ENCODE measurements at places on chromosomes 1 and 21.
A peak's percentile ranks its signal among the peaks of the same experiment; 100 is the strongest.

DNA sequence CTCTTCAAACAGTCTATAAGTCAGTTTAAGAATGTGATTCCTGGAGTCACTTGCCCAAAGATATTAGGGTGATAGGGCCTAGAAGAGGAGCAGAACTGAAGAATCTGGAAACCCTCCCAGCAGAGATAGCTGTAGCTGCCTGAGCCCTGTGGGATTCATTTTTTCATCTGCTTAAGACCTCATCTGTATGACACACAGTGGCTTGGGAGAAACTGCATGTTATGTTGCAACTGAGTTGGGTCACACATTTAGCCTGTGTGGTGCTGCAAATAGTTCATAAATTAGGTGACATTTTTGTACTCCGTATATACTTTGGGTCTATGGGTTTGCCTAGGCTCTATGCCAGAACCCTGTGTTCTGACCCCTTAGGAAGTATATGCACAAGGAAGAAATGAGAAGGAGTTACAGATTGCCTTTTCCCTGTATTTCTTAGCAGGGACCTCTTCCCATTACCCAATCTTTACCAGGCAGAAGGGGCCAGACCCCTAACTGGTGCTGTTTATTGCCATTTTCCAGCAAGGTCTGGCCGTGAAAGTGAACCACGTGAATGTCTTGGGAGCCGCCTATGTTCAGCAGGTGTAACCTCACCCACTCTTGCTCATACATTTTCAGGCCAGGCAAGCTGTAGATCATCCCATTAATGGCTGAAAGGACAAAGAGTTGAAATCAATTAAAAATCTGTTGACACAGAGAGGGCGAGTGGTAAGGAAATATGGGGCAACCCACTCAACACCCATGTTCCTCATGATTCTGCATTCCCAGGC, 41.9 kb upstream of the SLC19A2 start:
- no peak overlapping the region for H3K27ac ChIP-seq
- no peaks in the 10 kb centered on the region for H3K36me3 ChIP-seq
- H3K4me1 ChIP-seq = peaks cover 17% of the 10 kb centered on the region
- H3K4me3 ChIP-seq = no peak overlapping the region

GRCh38 chr21:31354604-31355443, 10.8 kb upstream of the TIAM1 start:
- no peaks in the 10 kb centered on the region for H3K4me1 ChIP-seq
- H3K27me3 ChIP-seq = no peaks in the 10 kb centered on the region
- no peak overlapping the region for H3K27ac ChIP-seq
- no peak overlapping the region for H3K4me3 ChIP-seq

GRCh38 chr1:114149211-114149610, 4.5 kb downstream of the SYT6 start:
- H3K36me3 ChIP-seq = no peaks in the 10 kb centered on the region
- peaks cover 26% of the 10 kb centered on the region for H3K27me3 ChIP-seq
- H3K27ac ChIP-seq = no peak overlapping the region
- DNase-seq = no peak
- H3K4me1 ChIP-seq = peaks cover 20% of the 10 kb centered on the region

DNA sequence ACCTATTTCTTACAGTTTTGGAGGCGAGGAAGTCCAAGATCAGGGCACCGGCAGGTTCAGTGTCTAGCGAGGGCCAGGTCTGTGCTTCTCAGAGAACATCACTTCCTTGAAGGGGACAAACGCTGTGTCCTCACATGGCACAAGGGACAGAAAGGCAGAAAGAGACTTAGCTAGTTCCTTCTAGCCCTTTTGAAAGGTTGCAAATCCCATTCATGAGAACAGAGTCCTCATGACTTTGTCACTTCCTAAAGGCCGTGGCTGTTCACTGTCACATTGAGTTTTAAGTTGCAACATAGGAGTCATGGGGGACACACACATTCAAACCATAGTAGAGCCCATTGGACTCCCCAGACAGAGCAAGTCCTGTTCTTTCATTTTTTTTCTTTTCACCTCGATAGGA, 27.4 kb downstream of the PER3 start:
- no peak for DNase-seq
- peaks cover 4% of the 10 kb centered on the region for H3K36me3 ChIP-seq
- H3K27ac ChIP-seq = no peak overlapping the region

- H3K27me3 ChIP-seq = peaks cover 23% of the 10 kb centered on the region
- H3K27ac ChIP-seq = no peak overlapping the region
- DNase-seq = no peak
- no peak overlapping the region for H3K4me3 ChIP-seq
- H3K36me3 ChIP-seq = no peaks in the 10 kb centered on the region
These were observed 3.2 kb upstream of the TTLL10 start for GRCh38 chr1:1170215-1171091.

- no peaks in the 10 kb centered on the region for H3K4me1 ChIP-seq
- peak; percentile 13 for DNase-seq
- H3K36me3 ChIP-seq = no peaks in the 10 kb centered on the region
- no peak overlapping the region for H3K27ac ChIP-seq
These were observed 213.5 kb upstream of the PTGFR start for GRCh38 chr1:78277253-78277652.

DNA sequence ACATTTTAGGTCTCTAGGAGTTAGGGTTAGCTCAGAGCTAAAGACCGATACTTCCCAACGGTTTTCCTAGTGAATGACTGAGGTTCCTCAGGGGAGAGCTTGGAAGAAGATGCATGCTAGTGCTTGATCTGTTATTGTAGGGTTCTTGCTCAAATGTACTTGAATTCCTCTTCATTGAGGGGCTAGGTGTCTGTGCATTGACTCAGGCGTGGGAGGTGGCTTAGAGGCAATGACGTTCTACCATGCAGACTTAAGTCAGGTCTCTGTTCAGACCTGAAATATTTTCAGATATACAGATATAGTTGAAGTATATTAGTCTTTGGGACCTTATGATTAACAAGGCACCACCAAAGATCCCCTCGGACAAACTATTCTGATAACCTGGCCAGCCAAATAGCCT, 23.5 kb downstream of the S100A10 start:
- no peak overlapping the region for H3K27ac ChIP-seq
- no peak for DNase-seq
- no peaks in the 10 kb centered on the region for H3K36me3 ChIP-seq
- H3K27me3 ChIP-seq = no peaks in the 10 kb centered on the region

GRCh38 chr1:11188858-11189451, at the start of gene ANGPTL7:
Gene ANGPTL7, plus strand, starts transcription at chr1:11189355. Its CDS starts 225 bp downstream, at chr1:11189580.
- no peak for DNase-seq
- H3K36me3 ChIP-seq = peaks cover 9% of the 10 kb centered on the region

DNA sequence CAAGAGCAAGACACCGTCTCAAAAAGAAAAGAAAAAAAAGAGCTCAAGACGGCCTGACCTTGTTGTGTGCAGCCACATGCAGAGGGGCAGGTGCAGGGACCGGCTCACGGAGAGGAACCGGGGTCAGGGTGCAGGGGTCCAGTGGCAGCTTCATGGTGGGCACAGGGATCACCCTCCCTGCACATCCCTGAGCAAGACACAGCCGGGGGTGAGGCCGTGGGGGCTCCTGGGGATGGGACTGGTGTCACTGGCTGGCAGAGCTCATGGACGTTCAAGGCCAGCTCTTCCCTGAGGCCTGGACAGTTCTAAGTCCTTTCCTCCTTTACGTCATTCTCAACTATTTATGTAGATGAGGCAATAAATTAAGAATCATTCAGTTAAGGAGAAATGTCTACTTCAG, 6.6 kb upstream of the TMEM240 start:
- H3K4me3 ChIP-seq = no peak overlapping the region
- peaks cover 6% of the 10 kb centered on the region for H3K36me3 ChIP-seq
- no peak for DNase-seq
- no peak overlapping the region for H3K27ac ChIP-seq
- no peaks in the 10 kb centered on the region for H3K4me1 ChIP-seq

DNA sequence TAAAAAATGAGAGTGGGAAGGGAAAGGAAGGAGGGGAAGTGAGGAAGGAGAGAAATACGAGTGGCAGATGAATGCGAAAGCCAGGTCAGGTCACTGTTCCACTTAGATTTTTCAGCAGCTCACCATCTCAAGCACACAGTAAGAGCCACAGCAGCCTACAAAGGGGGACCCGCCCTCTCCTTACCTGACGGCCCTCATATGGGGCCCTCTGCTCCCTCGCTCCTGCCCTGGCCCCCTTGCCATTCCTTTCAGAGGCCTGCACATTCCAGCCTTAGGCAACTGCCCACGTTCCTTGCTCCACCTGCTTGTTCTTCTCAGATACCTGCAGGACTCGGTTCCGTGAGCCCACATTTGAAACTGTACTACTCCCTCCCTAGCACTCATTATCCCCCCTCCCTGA, 22.0 kb downstream of the VPS26C start:
- no peak overlapping the region for H3K4me3 ChIP-seq
- no peaks in the 10 kb centered on the region for H3K27me3 ChIP-seq
- H3K36me3 ChIP-seq = peaks cover 13% of the 10 kb centered on the region
- H3K4me1 ChIP-seq = peaks cover 22% of the 10 kb centered on the region
- no peak overlapping the region for H3K27ac ChIP-seq

GRCh38 chr1:87560601-87561360, 232.1 kb downstream of the LMO4 start:
- no peak overlapping the region for H3K27ac ChIP-seq
- H3K27me3 ChIP-seq = no peaks in the 10 kb centered on the region
- DNase-seq = no peak
- no peak overlapping the region for H3K4me3 ChIP-seq
- no peaks in the 10 kb centered on the region for H3K4me1 ChIP-seq
- H3K36me3 ChIP-seq = no peaks in the 10 kb centered on the region

GRCh38 chr1:169326261-169326955, 41.2 kb downstream of the NME7 start:
- DNase-seq = peak; percentile 72
- H3K27me3 ChIP-seq = no peaks in the 10 kb centered on the region
- H3K4me1 ChIP-seq = peaks cover 10% of the 10 kb centered on the region
- no peak overlapping the region for H3K4me3 ChIP-seq

DNA sequence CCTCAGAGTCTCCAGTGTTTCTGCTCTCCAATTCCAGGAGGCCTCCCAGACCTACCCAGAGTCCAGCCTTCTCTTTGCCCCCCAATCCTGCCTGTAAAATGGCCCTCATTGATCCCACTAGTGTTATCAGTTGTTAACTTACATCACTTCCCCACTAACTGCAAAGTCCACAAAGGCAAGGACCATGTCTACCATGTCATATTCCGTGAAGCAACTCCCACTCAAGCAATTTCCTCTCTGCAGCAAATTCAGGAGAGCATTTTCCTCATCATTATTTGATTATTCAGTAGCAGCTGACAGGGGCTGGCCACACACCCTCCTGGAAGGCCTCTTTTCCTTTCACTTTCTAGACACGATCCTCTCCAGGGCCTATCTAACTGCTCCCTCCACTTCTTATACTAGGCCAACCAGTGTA, 153.5 kb downstream of the RERE start:
- H3K36me3 ChIP-seq = no peaks in the 10 kb centered on the region
- peaks cover 68% of the 10 kb centered on the region for H3K4me1 ChIP-seq
- peak overlapping the region; percentile 20 for H3K4me3 ChIP-seq
- no peaks in the 10 kb centered on the region for H3K27me3 ChIP-seq

GRCh38 chr1:183285746-183286145, 99.7 kb downstream of the LAMC2 start:
- H3K27me3 ChIP-seq = no peaks in the 10 kb centered on the region
- DNase-seq = no peak
- no peak overlapping the region for H3K4me3 ChIP-seq

DNA sequence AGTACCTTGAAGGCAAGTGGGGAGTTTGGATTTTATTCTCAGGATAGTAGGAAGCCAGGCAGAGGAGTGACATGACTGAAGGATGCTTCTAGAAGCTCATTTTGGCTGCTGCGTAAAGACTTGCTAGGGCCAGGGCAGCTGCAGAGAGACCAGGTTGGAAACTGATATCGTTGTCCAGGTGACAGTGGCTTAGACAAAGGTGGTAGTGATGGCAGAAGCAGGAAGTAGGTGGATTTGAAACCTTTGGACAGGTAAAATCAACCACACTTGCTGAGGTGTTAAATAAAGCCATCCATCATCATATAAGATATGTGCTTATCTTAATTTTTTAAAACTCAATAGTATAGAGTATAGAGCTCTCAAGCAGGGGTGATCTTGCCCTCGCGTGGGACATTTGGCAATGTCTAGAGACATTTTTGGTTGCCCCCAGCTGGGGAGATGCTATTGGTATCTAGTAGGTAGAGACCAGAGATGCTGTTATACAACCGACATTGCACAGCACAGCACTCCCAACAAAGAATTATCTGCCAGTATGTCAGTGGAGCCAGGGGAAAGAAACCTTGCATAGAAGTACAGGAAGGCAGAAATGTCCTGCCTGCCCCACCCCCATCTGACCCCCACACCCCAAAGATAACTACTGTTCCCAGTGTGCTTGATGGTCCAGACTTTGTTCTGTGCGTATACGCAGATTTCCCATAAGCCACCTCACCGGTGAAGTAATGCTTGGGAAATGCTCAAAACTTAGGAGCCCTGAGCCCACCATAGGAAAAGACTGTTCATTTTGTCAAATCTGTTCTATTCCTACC, 31.1 kb downstream of the TMEM51 start:
- no peaks in the 10 kb centered on the region for H3K36me3 ChIP-seq
- H3K4me1 ChIP-seq = peaks cover 16% of the 10 kb centered on the region
- no peak for DNase-seq
- H3K27me3 ChIP-seq = no peaks in the 10 kb centered on the region

DNA sequence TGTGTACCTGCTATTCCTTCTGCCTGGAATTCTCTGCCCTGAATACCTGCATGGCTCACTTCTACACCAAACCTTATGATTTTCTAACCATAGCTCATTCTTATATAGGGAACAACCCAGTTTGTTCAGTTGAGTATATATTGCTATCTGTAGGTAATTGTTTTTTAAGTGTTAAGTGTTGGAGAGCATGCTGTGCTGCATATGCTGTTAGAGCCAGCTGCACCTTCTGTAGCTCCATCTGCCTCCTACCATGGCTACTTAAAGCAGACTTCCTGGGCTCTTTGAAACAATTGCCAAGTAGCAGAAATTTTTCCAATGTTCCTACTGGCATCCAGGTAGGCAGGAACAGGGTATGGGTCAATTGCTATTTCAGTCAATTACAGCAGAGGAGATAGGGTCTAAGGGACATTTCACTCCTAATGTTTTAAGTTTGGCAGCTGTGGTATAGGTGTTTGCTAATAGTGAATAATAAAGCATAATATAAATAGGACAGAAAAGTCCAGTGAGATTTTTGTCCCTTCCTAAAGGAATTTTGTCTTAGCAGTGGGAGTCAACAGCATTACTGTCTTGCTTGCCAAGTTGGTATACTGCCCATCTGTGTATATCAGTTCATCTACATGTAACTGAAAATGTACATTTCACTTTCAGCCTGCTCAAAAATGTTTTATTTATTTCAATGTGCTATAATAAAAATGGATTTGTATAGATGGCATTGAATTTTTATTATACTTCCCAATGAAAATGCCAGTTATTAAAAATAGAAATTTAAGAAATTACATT, 34.0 kb upstream of the C1orf115 start:
- no peak overlapping the region for H3K27ac ChIP-seq
- no peak overlapping the region for H3K4me3 ChIP-seq
- H3K4me1 ChIP-seq = no peaks in the 10 kb centered on the region

GRCh38 chr1:211511947-211512346, 20.0 kb upstream of the RD3 start:
- H3K27me3 ChIP-seq = no peaks in the 10 kb centered on the region
- DNase-seq = no peak
- H3K27ac ChIP-seq = no peak overlapping the region
- H3K4me1 ChIP-seq = peaks cover 2% of the 10 kb centered on the region
- H3K4me3 ChIP-seq = no peak overlapping the region
- H3K36me3 ChIP-seq = no peaks in the 10 kb centered on the region
